ELR (cell line): ENCODE measurements at places on chromosomes 13 and 19.

DNA sequence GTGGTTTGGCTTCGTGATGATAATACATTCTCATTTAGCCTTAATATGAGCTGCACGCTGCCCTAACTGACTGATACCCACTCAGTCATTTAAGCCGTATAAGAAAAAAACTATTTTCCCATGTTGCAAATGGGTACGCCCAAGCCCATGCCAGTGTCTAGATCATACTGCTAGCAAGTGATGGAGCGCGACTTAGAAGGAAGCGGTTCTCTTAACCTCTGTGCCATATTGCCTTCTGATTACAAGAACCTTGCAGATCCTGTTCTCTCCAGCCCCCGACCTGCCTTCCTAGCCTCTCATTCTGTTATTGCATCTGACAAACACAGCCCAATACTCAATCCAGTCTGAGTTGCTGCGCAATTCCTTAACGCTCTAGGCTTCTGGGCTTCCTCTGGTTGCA, 603 bp downstream of the GPALPP1 start:
- DNase-seq = peak; percentile 32

GRCh38 chr13:101846249-101846648, 393.8 kb downstream of the ITGBL1 start:
- DNase-seq = peak; percentile 23

DNA sequence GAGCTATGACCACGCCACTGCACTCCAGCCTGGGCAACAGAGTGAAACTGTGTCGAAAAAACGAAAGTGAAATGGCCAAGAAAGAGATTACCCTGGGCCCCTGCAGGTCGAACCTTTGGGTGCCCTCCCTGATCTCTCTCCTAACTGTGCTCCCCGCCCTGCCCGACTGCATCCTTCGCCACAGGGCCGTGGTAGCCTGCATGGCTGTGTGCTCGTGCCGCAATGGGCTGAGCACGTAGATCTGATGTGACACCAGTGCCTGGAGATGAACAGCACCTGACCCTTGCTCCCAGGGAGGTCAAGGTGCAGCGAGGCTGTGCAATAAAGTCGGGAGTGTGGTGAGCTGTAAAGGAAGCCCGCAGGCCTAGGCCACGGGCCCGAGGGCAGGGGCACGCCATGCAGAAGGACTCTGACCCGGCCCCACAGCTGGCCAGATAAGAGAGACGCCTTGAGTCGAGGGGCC, 60.2 kb downstream of the PEX11G start:
- no peak for DNase-seq

GRCh38 chr13:99028890-99029289, 51.0 kb upstream of the DOCK9 start:
- peak; percentile 44 for DNase-seq

DNA sequence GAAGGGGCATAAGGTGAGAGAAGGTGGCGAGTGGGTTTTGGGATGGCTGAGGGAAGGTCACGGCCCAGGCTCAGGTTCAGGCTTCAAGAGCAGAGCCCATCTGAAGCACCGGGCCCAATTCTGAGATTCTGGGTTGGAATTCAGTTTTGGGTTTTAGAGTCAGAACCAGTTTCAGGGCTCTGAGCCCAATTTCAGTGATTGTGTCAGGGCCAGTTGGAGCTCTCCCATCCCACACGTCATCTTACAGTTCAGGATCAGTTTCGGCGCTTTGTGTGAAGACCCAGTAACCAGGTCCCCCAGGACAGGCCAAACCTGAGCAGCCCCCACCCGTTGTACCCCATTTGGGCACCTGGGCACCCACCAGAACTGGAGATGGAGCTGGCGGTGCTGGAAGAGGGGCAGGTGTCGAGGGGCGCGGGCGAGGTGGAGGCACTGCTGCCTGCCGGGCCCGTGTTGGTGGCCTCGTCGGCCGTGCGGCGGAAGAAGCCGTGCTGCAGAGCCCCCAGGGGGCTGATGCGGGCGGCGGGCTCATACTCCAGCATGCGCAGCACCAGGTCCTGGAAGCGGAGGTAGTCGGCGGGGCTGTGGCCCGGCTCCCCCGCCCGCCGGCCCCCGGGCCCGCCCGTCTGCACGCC, 7.5 kb downstream of the DYRK1B start:
- no peak for DNase-seq
